ENCODE measurements at places on chromosomes 1 and 21.

DNA sequence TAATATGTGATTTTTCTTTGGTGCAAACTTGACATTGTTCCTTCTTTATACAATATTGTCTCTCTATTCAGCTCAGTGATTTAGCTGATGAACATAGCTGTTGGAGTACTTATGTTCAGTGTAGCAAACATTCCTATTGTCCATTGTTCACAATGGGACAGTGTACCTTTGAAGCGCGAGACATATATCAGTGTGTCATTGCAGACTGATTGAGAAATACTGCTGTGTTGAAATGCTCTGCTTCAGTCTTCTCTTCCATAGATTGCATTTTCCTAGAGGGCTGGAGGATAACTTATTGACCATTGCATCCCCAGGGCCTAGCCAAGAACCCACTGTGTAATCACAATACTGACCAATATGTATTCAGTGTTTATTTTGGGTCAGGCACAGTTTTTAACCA is 46.5 kb downstream of the HLX start:
- DNase-seq = no peak

- DNase-seq = no peak
Measured at GRCh38 chr1:117582451-117582850, 23.4 kb upstream of the TENT5C start.

- no peak for DNase-seq
Measured at GRCh38 chr1:96863449-96863848, 141.9 kb downstream of the PTBP2 start.

DNA sequence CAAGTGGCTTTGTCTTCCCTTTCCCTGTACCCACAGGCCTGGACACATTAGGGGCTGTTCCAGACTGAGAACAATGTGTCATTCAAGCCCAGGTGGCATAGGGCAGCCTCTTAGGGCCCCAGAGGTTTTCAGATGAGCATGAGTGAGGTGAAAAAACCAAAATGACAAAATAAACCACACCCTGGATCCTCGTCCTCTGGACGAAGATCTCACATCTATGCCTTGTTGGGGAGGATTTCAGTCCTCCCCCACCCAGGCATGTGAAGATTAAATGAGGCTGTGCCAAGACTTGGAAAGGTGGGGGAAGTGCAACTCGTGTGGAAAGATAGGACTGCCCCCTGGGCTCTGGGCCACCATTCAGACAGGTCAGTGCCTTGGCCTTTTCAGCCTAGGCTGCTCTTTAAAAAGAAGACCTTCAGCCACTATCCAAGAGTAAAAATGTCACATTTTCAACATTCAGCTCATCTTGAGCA is 32.8 kb upstream of the IL19 start:
- no peak for DNase-seq

DNA sequence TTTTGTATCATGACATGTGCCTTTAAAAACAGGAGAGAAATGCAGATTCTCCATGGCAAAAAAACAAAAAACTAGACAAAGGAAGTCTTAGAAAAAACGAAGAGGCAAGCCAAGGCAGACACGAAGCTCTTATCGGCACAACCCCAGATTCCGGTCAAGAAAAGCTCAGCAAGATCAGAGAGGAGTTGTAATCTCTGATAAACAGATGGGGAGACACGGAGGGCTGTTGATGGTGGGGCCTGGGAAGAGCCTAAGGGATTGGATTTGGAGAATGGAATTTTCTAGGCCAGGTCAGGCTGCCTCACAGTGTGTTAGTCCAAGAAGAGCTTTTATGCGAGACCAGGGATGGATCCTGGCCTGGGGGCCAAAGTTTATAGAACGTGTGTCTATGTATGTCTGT is 96.2 kb upstream of the AKT3 start:
- DNase-seq = no peak

All from CD4-positive, alpha-beta T cell (primary cell).